Fibroblast of skin of abdomen (primary cell): ENCODE measurements at places on chromosomes 1 and 21.

GRCh38 chr1:162951553-162952315 is 90.8 kb upstream of the CCDC190 start:
- no peak for DNase-seq

DNA sequence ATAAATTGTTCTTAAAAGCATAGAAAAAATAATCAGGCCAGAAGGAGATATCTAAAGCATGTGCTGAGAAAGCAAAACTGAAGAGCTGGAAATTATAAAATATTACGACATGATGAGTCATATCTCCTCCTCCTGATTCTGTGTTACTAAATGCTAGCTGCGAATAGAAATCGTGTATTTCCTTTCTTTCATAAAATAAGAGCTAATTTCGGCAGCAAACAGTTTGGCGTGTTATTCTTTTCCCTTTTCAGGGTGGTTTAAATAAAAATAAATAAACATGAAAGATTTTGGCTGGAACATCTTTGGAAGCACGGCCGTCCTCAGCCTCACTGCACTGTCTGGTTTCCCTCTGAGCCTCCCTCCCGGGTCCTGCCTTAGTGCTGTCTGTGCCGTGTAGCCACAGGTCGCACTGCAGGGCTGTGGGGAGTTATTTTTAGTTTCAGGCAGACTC is 56.0 kb downstream of the ADARB1 start:
- DNase-seq = peak; percentile 77

DNA sequence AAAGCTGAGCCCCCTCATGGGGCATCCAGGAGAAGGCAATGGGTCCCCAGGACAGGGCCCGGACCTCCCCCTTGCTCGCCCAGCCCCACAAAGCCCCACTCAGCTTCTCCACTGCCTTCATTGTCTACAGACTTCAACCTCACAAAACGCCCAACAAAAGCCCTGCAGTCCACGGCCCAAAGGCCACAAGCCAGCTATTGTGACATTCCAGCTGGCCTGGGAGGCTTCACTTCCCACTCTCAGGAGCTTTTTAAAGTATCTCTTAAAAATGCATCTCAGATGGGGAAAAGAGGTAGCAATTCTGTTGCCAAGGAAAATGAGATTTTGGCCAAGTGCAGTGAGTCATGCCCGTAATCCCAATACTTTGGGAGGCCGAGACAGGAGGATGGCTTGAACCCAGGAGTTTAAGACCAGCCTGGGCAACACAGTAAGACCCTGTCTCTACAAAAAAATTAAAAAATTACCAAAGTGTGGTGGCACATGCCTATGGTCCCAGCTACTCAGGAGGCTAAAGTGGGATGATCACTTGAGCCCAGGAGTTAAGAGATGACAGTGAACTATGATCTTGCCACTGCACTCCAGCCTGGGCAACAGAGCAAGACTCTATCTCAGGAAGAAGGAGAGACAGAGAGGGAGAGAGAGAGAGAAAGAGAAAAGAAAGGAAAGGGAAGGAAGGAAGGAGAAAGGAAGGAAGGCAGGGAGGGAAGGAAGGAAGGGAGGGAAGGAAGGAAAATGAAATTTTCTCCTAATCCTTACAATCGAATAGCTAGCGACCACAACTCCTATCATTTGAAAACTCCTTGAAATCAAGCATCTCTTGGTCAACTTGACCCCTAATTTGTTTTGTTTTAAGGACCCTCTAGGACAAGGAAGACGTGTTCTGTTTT is 31.4 kb upstream of the TARDBP start:
- DNase-seq = no peak

DNA sequence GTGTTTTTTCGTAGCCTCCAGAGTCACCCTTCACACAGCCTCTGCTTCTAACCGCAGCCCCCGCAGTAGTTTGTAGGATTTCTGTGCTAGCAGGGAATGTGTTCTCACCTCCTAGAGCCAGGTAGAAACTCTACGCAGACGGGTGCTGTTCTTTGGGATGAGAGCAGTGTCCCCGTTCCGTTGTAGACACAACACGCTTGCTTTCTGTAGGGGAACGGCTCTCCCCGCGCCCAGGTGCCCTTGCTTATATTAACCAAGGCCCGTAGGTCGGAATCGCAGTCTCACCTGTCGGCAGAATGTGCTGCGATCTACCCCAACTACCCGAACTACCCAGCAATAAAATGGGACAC is 111.8 kb upstream of the NBPF11 start:
- no peak for DNase-seq

DNA sequence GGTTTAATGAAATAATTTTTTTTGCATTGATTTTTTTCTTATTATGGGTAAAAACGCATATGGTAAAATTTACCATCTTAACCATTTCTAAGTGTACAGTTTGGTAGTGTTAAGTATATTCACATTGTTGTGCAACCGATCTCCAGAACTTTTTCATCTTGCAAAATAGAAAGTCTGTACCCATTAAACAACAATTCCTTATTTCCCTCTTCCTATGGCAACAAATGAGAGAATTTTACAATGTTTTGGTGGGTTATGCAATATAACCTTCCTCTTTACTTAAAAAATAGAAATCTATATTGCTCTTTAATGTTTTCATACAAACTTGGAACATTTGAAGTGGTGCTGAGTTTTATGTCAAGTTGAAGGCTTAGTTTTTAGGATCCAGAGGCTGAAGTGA is 26.6 kb downstream of the MAP3K7CL start:
- no peak for DNase-seq

DNA sequence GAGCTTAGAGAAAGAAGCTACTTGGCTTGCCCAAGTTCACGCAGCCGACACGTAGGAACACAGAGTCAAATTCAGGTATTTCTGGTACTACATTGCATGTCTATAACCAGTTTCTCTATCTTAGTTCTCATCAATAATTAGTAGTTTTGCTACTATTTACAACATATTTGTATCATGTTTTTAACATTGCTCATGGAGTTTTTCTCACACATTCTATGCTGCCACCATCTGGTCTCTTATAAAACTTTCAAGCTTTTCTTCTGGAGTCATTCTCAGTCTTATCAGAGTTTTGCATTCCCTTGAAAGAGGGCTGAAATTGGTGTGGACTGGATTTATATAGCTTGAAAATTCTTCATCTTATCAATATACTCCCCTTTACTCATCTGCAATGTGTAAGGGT is 118.8 kb upstream of the PALMD start:
- peak; percentile 20 for DNase-seq

- no peak for DNase-seq
These were observed 59.5 kb downstream of the RIPK4 start for GRCh38 chr21:41707231-41707959.

GRCh38 chr1:107690491-107690890 is 274.5 kb downstream of the VAV3 start:
- DNase-seq = no peak

DNA sequence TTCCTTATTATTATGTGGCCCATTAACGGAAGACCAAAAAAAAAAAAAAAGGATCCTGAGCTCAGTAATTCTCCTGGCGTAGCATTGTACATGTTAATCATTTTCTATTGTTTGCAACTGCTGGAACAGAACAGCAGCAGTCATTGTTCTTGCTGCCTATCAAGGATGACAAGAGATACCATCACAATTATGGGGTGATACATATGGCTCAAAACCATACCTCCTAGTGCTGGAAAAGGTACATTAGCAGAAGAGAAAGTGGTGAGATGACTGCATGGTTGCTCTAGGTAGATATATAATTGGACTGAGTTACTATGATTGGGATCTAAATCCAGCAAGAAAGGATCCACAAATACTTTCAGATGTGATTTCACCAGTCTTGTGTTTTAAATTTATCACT is 13.3 kb upstream of the TLR5 start:
- no peak for DNase-seq

DNA sequence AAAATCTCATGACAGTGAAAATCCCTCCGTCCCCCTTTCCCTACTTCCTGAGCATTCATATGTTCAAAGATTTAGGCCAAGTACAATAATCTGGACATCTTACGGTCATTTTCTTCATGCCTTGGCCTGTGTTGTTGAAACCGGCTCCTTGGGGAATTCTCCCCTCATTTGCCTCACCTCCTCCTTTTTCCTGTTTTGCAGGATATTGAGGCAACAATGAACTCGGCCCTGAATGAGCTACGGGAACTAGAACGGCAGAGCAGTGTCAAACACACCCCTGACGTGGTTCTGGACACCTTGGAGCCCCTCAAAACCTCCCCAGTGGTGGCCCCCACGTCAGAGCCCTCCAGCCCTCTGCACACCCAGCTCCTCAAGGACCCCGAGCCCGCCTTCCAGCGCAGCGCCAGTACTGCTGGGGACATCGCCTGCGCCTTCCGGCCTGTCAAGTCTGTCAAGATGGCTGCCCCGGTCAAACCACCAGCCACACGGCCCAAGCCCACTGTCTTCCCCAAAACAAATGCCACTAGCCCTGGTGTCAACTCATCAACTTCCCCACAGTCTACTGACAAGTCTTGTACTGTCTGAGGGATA is 9.3 kb upstream of the IKBKE start:
- DNase-seq = no peak

DNA sequence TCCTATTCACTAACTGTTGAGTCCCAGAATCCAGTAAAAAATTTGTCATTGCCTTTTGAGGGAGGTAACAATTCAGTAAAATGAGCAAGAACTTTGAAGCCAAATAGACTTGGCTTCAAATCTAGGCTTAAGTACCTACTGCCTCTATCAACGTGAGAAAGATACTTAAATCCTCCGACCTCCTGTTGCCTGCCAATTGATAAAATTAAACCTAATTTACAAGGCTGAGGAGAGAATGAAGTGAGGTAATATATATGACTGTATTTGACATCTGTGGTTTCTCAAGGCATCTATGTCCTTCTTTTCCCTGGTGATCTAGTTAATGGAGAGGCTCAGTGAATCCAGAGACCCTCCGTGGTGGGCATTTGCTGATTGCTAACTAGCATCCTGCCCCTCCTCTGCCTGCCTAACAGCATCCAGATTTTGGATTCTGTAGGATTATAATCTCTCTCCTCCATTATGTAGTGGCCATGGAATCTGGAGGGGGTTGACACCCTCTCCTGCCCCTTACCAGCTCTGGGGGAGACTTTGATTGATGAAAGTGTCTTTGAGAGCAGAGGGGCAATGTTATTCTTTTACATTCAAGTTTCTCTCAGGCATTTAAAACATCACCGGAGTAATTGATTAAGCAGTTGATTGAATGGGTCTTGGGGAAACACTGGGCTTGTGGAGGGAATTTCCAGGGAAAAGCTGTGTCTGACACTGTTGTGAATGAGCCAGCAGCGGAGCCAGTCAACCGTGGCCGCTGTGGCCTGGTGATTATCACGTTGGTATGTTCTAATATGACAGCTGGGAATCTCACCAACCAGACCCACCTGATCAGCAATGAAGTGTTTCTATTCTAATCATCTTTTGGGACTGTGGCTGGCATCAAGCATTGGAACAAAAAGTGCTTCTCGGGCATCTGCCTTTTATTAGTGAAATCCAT is 140.7 kb upstream of the FAM78B start:
- DNase-seq = no peak

GRCh38 chr1:160665330-160666078 is 18.7 kb upstream of the SLAMF1 start:
- no peak for DNase-seq

- DNase-seq = no peak
These were observed 750 bp downstream of the SYNJ1 start for GRCh38 chr21:32726839-32727686.

DNA sequence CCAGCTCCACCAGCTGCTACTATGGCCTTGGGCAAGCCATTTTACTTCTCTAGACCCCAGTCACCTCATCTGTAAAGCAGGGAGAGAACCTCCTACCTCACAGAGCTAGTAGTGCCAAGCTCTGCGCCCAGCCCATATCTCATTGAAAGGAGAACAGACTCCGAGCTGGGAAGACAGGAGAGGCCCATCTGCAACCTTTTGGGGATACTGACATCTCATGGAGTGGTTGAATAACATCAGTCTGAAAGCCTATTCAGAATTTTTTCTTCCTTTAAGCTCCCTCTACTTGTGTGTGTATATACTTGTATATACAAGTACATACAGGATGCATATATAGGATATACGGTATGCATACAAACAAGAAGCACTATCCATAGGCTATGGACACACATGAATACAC is 279.5 kb upstream of the POU3F1 start:
- DNase-seq = no peak

DNA sequence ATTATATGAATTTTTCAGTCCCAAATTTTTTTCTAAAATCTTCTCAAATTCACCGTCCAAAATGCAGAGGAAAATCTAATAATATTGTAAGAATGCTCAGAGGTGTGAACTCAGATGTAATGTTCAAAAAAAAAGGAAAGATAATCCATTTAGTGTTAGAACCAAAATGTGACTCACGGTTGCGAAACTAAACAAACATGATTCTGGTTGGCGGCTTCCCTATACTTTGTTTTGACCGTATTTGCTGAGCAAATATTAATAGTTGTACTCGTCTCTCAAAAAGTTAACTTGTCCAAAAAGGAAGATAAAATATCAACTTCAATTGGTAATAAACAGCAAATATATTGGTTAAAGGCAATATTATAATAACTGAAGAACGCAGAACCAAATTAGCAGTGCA is 34.4 kb downstream of the ZSWIM5 start:
- DNase-seq = no peak

DNA sequence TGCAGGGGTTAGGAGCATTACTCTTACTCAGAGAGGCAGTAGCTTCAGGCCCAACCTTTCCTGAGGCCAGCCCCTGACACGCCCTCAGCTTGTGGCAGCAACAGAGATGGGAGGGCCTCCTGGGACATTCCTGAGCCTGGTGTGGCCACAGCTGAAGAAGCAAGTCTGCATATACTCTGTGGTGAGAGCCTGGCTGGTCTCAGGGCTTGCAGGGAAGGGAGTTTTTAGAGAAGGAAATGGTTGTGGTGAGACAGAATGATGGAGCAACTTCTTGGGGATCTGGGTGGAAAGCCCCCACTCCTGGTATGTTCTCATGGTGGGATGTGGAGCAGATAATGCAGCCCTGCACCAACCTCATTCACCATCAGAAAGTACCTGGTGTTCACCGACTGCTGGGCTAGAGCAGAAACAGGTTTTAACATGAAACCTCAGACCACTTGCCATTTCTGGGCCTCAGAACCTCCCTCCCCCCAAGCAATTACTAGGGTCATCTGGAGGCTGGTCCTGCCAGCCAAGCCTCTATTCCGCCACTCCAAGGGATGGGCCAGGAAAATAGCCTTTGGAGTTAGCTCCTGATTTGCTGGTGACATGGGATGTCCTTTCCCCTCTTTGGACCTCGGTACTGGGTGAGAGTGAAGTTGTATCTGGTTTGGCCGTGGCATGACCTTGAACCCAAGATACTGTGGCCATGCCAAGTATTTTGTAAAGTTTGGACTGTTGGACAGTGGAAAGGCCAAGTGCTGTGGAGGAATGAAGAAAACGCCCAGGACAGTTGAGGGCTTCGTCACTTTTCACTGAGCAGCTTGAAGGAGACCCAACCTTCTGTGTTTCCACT is 28.1 kb upstream of the RNF19B start:
- DNase-seq = peak; percentile 94

DNA sequence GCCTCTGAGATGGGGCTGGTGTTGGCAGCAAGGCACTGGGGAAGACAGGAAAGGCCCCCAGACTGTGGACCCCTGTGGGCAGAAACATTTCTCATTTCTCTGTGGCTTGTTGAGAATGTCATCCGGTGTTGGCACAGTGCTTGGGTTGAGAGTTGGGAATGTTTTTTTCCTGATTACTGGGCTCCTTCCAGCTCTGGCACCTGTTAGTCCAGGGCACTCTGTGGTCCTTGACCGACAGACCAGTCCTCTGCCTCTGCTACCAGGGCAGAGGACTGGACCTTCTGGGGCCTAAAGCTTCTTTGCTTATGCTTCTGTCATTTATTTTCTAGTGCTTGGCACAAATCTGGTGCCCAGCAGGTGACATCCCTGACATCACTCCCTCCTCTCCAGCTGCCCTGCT is 4.8 kb upstream of the SPRR5 start:
- DNase-seq = no peak

GRCh38 chr1:43836267-43836951 is 97.2 kb upstream of the ARTN start:
- peak; percentile 31 for DNase-seq
